SK-N-SH (cell line): ENCODE measurements at places on chromosomes 1 and 21. TPM values are rescaled to one million over a fixed set of nuclear protein-coding genes. Genes with fewer than 3 reads are reported as not detected.

DNA sequence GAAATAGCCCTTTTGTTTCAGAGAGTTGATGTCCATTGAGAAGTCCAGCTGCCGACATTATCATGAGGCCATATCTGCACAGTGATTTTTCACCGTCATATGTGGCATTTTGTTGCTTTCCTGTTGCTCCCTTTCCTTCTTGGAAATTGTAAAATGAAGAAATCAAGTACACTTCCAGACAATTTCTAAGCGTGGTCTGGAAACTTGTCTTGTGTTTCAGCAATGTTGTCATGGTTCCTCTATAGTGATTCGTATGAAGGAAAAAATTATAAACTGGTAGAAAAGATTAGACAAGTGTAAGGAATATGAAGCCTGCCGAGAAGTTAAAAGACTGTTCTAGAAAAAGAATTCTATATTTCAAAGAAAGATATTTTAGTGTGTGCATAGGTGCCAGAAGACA, 17.7 kb downstream of the NTNG1 start:
- no peaks in the 10 kb centered on the region for H3K36me3 ChIP-seq
- H3K27ac ChIP-seq: no peak overlapping the region
- H3K27me3 ChIP-seq: no peaks in the 10 kb centered on the region

- no peaks in the 10 kb centered on the region for H3K36me3 ChIP-seq
- peaks cover 5% of the 10 kb centered on the region; the same call in 1 of the 2 replicates for H3K27me3 ChIP-seq
- DNase-seq: no peak
- H3K27ac ChIP-seq: no peak overlapping the region
- no peak overlapping the region for H3K4me3 ChIP-seq
Measured at GRCh38 chr1:86202552-86203340, 46.2 kb upstream of the COL24A1 start.

GRCh38 chr1:171019971-171020370, 70.7 kb upstream of the FMO3 start:
- H3K27me3 ChIP-seq: peaks cover 16% of the 10 kb centered on the region
- no peaks in the 10 kb centered on the region for H3K4me1 ChIP-seq
- H3K4me3 ChIP-seq: no peak overlapping the region
- DNase-seq: no peak
- no peak overlapping the region for H3K27ac ChIP-seq

DNA sequence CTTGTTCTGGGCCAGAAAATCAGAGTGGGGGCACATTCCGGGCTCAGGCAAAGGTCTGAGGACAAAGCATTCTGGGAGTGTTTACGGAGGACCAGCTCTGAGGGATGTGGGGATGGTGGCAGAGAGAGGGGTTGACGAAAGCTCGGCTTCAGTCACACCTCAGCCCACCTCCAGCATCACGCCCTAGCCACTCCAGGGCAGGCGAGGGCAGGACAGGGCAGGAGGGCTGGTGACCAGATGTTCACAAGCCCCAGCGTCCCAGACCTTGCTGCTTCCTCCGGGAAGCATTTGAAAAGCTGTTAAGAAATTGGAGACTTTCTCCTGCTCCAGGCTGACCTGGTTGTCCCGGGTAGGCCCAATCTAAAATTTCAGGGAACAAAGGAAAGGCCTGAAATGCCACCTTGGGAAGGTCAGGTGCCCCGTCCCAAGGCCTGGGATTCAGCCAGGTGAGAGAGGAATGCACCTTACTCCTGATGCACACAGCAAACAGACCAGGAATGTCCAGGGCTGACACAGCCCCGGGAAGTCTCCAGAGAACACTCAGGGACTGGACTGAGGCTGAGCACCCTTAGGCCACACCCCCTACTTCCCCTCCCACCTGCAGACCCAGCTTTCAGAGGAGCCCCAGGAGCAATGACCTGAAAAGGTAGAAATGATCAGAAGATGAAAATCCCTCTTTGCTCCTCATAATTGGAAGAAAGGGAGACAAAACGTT, 71.9 kb upstream of the KLHDC7A start:
- no peaks in the 10 kb centered on the region; the same call in 1 of the 2 replicates for H3K4me1 ChIP-seq
- no peak overlapping the region for H3K4me3 ChIP-seq
- no peaks in the 10 kb centered on the region for H3K36me3 ChIP-seq
- no peaks in the 10 kb centered on the region for H3K27me3 ChIP-seq

DNA sequence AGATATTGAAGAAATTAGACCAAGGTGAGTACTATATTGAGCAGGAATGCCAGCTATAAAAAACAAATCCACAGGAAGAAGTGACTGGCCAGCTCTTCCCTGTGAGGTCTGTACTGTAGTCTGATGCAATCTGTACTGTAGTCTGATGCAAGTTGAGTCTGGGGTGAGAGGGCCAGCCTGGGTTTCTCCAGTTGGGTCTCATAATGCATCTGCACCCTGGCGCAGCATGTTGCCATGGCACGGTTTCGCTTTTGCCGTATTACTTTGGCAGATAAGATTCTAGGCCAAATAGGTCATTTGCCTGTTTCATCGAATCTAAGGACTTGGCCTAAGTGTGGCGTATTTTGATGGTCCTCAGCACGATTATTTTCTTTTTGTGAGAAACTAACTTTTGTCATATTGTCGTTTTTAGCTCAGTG, 24.4 kb upstream of the PGD start:
- DNase-seq: no peak
- H3K4me1 ChIP-seq: no peaks in the 10 kb centered on the region
- H3K36me3 ChIP-seq: peaks cover 7% of the 10 kb centered on the region
- H3K27me3 ChIP-seq: no peaks in the 10 kb centered on the region
- no peak overlapping the region for H3K27ac ChIP-seq

Gene SLC5A9
- polyA plus RNA-seq: not detected in 2 replicates

Gene CDC7
- polyA plus RNA-seq: 2.6 TPM in 2 replicates

Gene MAN1C1
- polyA plus RNA-seq: 0.20 and 0.26 TPM in 2 replicates

Gene FCRLB
- polyA plus RNA-seq: 2.0 and 2.6 TPM in 2 replicates

Gene C1QTNF12
- polyA plus RNA-seq: 0.59 TPM in 1 of 2 replicates, not detected in the other
